ENCODE measurements at places on chromosomes 4 and X.
A peak's percentile ranks its signal among the peaks of the same experiment; 100 is the strongest.

- DNase-seq, result peak; percentile 59
Observed at GRCh38 chr4:122921971-122922876, at the start of gene NUDT6. Gene NUDT6, minus strand, starts transcription at chr4:122922597. Its CDS starts 25 bp downstream, at chr4:122922572.

DNA sequence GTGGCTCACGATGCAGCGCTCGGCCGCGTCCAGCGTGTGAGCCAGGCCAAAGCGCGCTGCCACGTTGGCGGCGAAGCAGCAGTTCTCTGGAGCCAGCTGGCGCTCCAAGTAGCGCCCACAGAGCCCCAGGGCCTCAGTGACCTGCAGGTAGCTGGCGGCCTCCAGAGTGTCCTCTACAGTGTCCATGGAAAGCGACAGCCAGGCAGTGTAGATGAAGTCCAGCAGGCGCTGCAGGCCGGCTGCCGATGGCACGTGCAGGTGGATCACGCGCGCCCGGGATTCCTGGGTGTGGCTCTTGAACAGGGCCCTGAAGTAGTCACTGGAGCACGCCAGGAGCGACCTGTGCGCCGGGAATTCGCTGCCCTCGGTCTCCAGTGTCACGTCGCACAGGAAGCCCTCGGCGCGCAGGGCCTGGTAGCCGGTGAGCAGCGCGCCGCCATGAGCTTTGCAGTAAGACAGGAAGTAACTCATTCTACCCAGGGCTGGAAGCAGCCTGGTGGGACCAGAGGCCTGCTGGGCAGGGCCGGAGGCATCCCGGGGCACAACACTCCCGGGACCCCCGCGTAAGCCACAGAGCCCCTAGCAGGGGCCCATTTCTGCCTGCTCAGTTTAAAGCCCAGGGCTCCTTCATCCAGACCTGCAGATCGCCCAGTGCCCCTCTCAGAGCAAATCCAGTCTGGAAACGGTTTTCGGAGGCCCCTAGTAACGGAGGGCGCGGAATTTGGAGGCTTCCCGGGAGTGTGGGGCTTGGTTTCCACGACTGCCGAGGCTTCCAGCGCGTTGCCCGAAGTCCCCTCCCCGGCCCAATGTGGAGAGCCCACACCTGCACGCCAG, 595 bp downstream of the KLHL34 start:
- no peak for DNase-seq

DNA sequence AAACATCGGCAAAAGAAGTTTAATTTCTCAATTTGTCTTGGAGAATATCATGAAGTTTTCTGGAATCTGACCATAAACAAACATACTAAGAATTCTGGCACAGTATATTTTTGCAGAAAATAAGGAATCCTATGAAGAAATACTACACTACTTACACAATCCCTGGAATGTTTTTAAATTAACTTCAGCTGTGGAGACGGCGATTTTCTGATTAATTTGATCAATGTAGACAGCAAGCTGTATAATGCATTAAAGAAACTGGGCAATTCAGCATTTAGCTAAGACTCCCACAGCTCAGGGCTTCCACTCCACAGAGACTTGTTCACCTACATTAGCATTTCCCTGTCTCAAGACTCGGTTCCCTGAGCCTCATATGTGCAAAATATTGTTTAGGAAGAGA, 12.2 kb downstream of the EGFL6 start:
- no peak for DNase-seq

DNA sequence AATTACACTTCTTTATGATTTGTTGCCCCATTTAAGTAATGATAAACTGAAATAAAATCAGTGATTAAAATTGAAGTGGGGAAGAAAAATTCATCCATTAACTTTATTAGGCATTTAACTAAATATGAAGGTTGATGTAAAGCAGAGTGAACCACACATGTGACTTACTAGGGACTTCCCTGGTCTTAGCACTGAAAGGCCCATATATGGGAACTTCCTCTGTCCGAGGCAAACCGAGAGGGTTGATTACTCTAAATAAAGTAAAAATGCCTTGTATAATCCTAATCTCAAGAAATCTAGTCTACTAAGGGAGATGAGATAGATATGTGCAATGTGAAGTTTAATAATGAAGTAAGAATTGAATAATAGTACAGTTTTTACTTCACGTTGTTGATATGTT, 403.9 kb upstream of the RPS6KA3 start:
- DNase-seq, result no peak

GRCh38 chr4:89410687-89411086, 103.1 kb upstream of the GPRIN3 start:
- DNase-seq, result peak; percentile 25

DNA sequence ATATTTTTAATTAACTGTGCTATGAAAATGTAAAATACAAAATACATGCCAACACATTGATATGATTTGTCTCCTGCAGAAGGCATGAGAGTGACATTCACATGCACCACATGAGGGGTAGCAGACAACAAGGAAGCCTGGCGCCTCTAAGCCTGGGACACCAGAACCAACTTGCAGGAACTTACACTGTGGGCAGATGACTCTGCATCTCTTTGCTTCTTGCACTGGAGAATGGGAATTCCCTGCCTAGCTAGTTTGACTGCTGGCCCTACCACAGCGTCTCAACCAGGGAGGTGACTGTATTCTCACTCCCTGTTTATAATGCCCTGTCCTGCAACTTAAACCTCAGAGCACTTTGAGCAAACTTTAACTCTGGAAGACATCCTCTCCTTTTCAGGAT, 40.5 kb downstream of the PAGE2 start:
- no peak for DNase-seq

DNA sequence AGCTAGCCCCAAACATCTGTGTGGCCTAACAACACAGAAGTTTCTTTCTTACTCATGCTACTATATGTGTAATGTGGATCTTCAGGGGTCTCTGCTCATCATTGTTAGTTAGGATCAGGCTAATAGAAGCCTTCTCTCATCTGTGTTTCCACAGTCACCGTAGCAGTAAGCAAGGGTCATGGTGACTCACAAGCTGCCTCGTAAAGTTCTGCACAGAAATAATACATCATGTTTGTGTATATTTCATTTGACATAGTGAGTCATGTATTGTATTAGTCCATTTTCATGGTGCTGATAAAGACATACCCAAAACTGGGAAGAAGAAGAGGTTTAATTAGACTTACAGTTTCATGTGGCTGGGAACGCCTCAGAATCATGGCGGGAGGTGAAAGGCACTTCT, 38.7 kb downstream of the SLC4A4 start:
- no peak for DNase-seq

GRCh38 chrX:35340465-35340864, 397.9 kb downstream of the FAM47B start:
- no peak for DNase-seq

DNA sequence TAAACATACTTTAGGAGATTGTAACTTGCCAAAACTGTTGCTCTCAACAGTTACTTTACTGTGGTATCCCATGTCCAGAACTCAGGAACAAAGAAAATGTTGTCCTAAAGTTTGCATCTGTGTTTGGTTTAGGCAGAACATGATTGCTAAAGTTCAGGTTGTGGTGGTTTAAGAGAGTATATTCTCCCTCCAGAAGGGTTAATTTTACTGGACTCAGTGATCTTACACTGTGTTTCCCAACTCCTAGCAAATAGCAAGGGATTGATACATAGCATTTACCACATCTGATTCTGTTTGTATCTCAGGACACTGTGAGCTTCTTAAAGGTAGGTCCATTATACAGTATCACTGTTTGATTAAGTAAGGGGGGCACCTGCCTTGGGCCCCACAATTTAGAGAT, 13.3 kb upstream of the DCK start:
- no peak for DNase-seq

DNA sequence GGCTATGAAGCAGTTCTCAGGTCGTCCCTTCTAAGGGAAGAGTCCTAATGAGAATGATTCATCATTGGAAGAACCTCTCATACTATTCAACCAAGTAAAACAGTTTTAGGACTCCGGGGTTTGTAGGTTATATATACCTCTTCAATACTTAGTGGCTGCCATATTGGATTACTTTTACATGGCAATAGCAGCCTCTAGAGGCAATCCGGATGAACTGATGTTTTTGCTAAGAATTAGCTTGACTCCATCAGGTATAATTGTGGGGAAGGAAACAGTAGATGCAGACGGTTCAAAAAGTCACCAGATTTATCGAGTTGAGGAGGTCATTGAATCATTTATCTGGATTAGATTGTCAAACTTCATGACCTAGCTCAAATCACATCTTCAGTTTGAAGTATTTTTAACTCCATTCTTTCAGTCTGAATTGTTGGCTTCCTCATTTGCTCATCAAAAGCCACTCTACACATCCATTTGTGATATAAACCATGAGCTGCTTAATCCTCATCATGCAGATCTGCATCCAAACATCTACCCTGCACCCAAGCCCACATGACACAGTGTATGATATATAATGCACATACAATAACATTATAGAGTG, 28.4 kb downstream of the GUCY1B1 start:
- peak; percentile 68 for DNase-seq

DNA sequence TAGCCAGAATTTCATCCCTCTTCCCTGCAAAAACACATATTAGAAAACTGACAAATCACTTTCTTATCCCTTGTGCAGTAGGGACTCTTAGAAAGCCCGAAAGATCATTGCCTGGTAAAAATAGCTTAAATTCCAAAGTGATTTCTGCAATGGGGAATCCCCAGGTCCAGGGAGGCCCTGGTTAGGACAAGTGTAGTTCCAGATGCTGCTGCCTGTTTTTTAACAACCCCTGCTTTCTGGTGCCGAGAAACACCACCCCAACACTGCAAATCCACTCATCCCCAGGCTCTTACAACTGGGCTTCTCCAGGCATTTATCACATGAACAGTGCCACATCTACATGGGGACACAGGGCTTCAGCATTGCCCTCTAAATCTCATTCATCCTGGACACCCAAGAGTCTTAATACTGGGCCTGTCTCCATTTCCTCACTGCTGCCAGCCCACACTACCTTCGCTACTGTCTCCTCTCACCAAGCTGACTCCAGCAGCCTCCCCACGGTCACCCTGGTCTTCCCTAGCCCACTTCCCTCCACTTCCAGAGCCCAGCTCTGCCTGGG, 112.2 kb upstream of the PSAPL1 start:
- DNase-seq, result no peak

- peak; percentile 1 for DNase-seq
Observed at GRCh38 chrX:151753313-151754046, 18.9 kb downstream of the CNGA2 start.

- DNase-seq, result no peak
Observed at GRCh38 chrX:131837325-131837724, 185.8 kb upstream of the STK26 start.

- DNase-seq, result no peak
Observed at GRCh38 chr4:52933738-52934137, 71.6 kb downstream of the RASL11B start.

- no peak for DNase-seq
Observed at GRCh38 chr4:23422878-23423277, 467.0 kb downstream of the PPARGC1A start.

- no peak for DNase-seq
Observed at GRCh38 chrX:6954836-6955235, 192.7 kb upstream of the STS start.

- DNase-seq, result peak; percentile 62
Observed at GRCh38 chrX:154051201-154051810, 31.6 kb upstream of the IRAK1 start.

GRCh38 chr4:2313366-2313765, 51.5 kb upstream of the MXD4 start:
- DNase-seq, result no peak

- DNase-seq, result no peak
Observed at GRCh38 chr4:106092361-106093040, 197.2 kb downstream of the NPNT start.

DNA sequence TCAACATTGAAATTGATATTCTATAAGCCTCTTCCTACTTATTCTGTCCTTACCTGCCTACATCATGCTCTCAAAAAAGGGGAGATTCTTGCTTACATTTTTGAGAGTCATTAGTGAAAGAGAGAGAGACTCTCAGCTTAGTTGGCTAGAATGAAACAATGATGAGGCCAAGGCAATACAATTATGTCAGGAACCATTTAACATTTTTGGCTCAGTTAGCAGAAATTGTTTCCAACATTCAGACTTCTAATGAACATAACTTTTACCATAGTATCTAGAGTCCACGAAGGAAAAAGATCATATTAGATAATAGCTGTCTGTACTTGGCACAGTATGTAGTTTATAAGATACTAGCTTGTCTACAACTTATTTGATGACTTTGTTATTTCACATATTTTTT, 263.7 kb upstream of the ARX start:
- DNase-seq, result no peak

DNA sequence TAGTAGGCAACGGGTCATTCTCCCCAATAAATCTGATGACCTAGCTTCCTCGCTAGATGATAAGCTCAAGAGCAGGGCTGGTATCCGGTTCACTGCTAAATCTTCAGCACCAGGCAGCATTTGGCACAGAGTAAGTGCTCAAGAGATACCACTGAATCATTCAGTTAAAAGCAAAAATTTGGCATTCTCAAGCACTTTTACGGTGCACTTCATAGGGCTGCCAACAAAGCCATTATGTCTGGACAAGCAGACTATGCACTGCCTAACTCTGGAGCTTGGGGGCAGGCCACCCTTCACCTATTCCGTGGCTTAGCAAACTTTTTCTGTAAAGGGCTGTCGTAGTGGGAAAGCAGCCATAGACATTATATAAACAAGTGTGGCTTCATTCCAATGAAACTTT, 23.8 kb upstream of the CXorf38 start:
- DNase-seq, result no peak

DNA sequence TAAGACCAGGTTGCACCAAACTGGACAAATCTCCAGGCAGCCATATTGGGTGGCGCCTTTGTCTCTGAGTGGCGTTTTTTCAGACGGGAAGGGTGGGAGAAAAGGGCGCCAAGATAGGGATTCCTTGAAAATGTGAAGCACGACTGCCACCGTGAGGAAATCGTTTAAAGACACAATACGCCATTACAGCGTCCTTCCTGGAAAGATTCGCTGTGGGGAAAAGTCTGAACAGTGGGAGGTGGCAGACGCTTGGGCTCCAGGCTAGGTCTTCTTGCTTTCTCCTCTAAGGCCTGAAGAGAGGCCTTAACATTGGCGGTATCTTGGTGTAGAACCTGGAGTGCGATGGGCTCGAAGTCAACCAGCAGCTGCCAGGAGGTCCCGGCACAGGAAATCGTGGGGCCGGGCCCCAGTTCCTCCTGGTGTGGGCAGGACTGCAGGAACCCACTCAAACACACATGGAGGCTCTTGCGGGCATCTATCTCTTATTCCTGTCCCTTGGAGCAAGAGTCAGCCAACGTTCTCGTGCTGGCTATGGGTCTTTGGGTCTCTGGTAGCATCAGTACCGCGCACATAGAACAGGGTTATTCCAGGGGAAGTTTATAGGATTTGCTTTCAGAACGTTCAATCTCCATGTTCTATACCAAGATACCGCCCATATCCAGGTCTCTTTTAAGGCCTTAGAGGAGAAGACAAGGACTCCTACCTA, 208.8 kb downstream of the OR13H1 start:
- no peak for DNase-seq

Measured in inflammatory macrophage treated with lipopolysaccharide for 4 hours (primary cell).